Activated naive CD4-positive, alpha-beta T cell treated with anti-CD3 and anti-CD28 coated beads for 36 hours (primary cell): ENCODE measurements at places on chromosomes 12 and 14. TPM values are rescaled to one million over a fixed set of nuclear protein-coding genes. Genes with fewer than 3 reads are reported as not detected.

DNA sequence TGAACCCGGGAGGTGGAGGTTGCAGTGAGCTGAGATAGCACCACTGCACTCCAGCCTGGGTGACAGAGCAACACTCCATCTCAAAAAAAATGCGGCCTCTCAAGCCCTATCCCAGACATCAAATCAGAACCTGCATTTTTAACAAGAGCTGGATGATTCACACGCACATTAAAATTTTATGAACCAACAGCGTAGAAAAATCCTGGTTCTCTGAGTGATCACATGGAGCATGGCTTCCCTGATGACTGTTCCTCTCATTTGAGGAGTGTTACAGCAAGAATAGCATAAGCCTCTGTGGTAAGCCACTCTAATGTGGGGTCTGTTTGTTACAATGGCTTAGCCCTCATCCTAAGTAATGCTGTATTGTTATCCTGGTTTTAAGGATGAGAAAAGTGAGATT, 163.6 kb downstream of the BRMS1L start:
- no peak overlapping the region for H3K27ac ChIP-seq
- peaks cover 1% of the 10 kb centered on the region for H3K4me1 ChIP-seq
- no peaks in the 10 kb centered on the region for H3K36me3 ChIP-seq
- DNase-seq = no peak
- peaks cover 3% of the 10 kb centered on the region for H3K27me3 ChIP-seq
- H3K4me3 ChIP-seq = no peak overlapping the region

DNA sequence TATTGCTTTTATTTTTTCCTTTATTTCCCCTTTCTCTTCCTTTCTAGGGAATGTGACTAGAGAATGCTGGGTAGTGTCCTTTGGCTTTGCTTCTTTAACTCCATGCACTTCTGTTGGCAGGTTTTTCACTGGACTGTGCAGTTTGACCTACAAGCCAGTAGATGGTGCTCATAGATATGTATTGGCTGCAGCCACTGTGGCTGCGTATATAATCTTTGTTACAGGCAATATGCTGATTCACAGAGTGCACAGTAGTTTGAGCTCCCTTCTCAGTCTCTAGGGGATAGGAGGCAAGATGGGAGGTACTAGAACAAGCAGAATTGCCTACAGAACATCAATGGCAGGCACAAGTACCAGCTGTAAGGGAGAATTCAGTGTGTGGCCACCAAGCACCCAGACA, 503.5 kb downstream of the LRFN5 start:
- H3K27ac ChIP-seq = no peak overlapping the region
- no peaks in the 10 kb centered on the region for H3K36me3 ChIP-seq
- no peak overlapping the region for H3K4me3 ChIP-seq
- no peaks in the 10 kb centered on the region for H3K4me1 ChIP-seq
- no peaks in the 10 kb centered on the region for H3K27me3 ChIP-seq

GRCh38 chr12:125210104-125210755, 145.0 kb downstream of the AACS start:
- no peaks in the 10 kb centered on the region for H3K36me3 ChIP-seq
- no peak overlapping the region for H3K4me3 ChIP-seq
- peak; percentile 20 for DNase-seq
- peaks cover 16% of the 10 kb centered on the region for H3K27me3 ChIP-seq

DNA sequence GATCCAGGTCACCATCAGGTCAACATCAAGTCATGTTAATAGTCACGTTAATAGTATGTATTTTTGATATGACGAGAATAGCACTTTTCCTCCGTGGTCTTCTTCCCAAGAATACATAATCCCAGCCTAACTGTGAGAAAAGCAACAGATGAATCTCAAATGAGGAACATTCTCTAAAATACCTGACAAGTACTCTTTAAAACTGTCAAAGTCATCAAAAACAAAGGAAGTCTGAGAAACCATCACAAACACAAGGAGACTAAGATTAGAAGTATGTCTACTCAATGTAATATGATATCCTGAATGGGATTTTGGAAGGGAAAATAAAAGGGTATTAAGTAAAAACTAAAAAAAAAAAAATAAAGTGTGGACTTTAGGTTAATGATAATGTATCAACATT, 36.8 kb upstream of the GLIPR1 start:
- peaks cover 3% of the 10 kb centered on the region for H3K36me3 ChIP-seq
- DNase-seq = no peak
- no peak overlapping the region for H3K4me3 ChIP-seq
- H3K27me3 ChIP-seq = peaks cover 14% of the 10 kb centered on the region
- peaks cover 2% of the 10 kb centered on the region for H3K4me1 ChIP-seq

Gene GLIPR1L2
- total RNA-seq = 0.35 TPM

GRCh38 chr12:53975064-53975471, 314 bp upstream of the HOTAIR start:
- H3K4me3 ChIP-seq = no peak overlapping the region
- no peak for DNase-seq
- H3K27me3 ChIP-seq = peaks cover 84% of the 10 kb centered on the region
- peaks cover 20% of the 10 kb centered on the region for H3K4me1 ChIP-seq
- H3K27ac ChIP-seq = no peak overlapping the region

GRCh38 chr12:118727196-118727978, 254.0 kb upstream of the SRRM4 start:
- no peak overlapping the region for H3K4me3 ChIP-seq
- H3K27me3 ChIP-seq = no peaks in the 10 kb centered on the region
- no peaks in the 10 kb centered on the region for H3K4me1 ChIP-seq
- H3K27ac ChIP-seq = no peak overlapping the region

- H3K27me3 ChIP-seq = no peaks in the 10 kb centered on the region
- no peak for DNase-seq
Measured at GRCh38 chr14:69770559-69770958, 3.6 kb downstream of the SRSF5 start.

- no peaks in the 10 kb centered on the region for H3K4me1 ChIP-seq
- peaks cover 12% of the 10 kb centered on the region for H3K36me3 ChIP-seq
- peak; percentile 28 for DNase-seq
- H3K27me3 ChIP-seq = no peaks in the 10 kb centered on the region
Measured at GRCh38 chr14:64060648-64061096, 207.9 kb downstream of the SYNE2 start.

- peaks cover 31% of the 10 kb centered on the region for H3K27me3 ChIP-seq
- peaks cover 55% of the 10 kb centered on the region for H3K4me1 ChIP-seq
Measured at GRCh38 chr12:6768990-6769389, 2.8 kb downstream of the PTMS start.

DNA sequence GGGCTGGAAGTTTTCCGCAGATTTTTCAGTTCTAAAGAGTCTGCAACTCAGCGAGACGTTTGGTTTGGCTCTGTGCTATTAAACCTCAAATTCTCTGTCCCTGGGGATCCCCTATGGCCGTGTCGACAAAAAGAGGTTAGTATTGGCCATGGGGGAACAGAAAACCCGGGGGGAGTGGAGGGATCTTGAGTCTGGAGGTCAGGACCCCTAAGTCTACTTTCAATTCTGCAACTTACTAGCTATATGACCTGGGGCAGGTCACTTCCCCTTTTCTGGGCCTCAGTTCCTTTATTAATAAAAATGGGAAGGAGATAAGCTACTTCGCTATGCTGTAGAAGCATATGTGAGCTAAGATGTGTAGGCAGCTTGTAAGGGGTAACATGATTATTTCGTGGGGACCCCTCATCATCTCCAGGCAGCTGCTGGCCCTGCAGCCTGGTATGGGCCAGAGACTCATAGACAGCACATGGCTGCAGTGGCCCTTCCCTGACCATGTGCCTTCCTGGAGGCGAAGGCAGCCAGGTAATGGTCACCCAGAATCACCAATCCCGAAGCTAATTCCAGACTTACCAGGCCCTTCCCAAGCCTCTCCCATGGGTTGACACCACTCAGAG, 8.6 kb downstream of the ASB2 start:
- DNase-seq = no peak
- H3K4me3 ChIP-seq = no peak overlapping the region
- H3K27me3 ChIP-seq = peaks cover 2% of the 10 kb centered on the region
- H3K27ac ChIP-seq = no peak overlapping the region

DNA sequence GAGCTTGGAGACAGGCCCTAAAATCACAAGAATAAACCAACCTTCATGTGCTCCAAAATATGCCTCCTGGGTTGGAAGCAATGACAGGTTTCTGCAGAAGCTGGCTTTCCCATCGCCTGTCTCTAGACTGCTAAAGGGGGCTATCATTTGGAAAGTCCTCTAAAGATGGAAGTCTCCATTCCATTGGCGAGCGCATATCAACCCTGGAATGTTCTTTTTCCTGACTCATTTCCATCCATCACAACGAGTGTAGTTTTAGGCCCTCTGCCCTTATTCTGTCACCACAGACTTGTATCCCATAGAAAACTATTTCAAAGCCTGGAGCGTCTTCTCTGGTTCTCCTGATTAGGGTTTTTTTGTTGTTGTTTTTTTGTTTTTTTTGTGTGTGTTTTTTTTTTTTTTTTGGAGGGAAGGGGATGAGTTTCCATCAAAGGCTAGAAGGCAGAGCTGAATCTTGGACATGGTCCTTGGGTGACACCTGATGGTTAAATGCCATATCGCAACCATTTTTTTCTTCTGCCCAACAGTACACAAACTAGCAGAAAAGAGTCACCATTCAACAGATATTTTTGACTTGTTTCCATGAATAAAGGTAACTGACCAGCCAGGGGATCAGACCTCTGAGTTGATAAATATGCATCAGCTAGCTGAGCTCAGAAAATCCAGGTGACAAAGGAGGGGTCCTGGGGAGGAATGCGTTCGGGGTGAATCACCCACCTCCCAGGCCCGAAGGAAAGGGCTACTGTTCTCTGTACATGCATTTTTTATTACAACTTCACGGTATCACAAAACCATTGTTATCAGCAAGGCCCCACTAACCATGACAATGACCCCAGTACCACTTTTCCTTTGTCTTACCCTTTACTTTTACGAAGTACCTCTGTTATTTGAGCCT, 40.5 kb downstream of the KCNA5 start:
- DNase-seq = peak; percentile 47
- no peak overlapping the region for H3K4me3 ChIP-seq
- no peaks in the 10 kb centered on the region for H3K4me1 ChIP-seq
- H3K27me3 ChIP-seq = peaks cover 3% of the 10 kb centered on the region
- no peaks in the 10 kb centered on the region for H3K36me3 ChIP-seq

GRCh38 chr12:19462406-19462805, 23.1 kb downstream of the AEBP2 start:
- H3K27ac ChIP-seq = no peak overlapping the region
- H3K4me3 ChIP-seq = no peak overlapping the region

- H3K4me3 ChIP-seq = no peak overlapping the region
- H3K4me1 ChIP-seq = no peaks in the 10 kb centered on the region
- DNase-seq = no peak
- H3K27me3 ChIP-seq = peaks cover 3% of the 10 kb centered on the region
- H3K27ac ChIP-seq = no peak overlapping the region
Measured at GRCh38 chr12:5391653-5392052, 40.3 kb upstream of the NTF3 start.

- peak overlapping the region; percentile 58 for H3K4me3 ChIP-seq
- peaks cover 69% of the 10 kb centered on the region for H3K4me1 ChIP-seq
- H3K27ac ChIP-seq = peak overlapping the region; percentile 91
- DNase-seq = peak; percentile 95
- H3K27me3 ChIP-seq = no peaks in the 10 kb centered on the region
Measured at GRCh38 chr14:50082784-50083466, 33.4 kb downstream of the VCPKMT start.

- peaks cover 44% of the 10 kb centered on the region for H3K27me3 ChIP-seq
- no peaks in the 10 kb centered on the region for H3K36me3 ChIP-seq
- no peak for DNase-seq
- no peak overlapping the region for H3K4me3 ChIP-seq
Measured at GRCh38 chr12:2963760-2964292, 4.6 kb downstream of the TEAD4 start.

Gene OR4E2
- total RNA-seq = not detected

- H3K4me3 ChIP-seq = no peak overlapping the region
- H3K4me1 ChIP-seq = peaks cover 63% of the 10 kb centered on the region
- peaks cover 57% of the 10 kb centered on the region for H3K36me3 ChIP-seq
- H3K27me3 ChIP-seq = peaks cover 19% of the 10 kb centered on the region
Measured at GRCh38 chr12:57233357-57234232, 4.1 kb downstream of the SHMT2 start.

GRCh38 chr14:50038398-50039119, 77.8 kb downstream of the VCPKMT start:
- peak overlapping the region; percentile 16 for H3K4me3 ChIP-seq
- H3K36me3 ChIP-seq = peaks cover 7% of the 10 kb centered on the region
- H3K4me1 ChIP-seq = peaks cover 46% of the 10 kb centered on the region
- DNase-seq = peak; percentile 92

- no peak overlapping the region for H3K4me3 ChIP-seq
- no peak overlapping the region for H3K27ac ChIP-seq
- peaks cover 21% of the 10 kb centered on the region for H3K4me1 ChIP-seq
- no peak for DNase-seq
Measured at GRCh38 chr14:52026901-52027300, 37.6 kb downstream of the RTRAF start.

DNA sequence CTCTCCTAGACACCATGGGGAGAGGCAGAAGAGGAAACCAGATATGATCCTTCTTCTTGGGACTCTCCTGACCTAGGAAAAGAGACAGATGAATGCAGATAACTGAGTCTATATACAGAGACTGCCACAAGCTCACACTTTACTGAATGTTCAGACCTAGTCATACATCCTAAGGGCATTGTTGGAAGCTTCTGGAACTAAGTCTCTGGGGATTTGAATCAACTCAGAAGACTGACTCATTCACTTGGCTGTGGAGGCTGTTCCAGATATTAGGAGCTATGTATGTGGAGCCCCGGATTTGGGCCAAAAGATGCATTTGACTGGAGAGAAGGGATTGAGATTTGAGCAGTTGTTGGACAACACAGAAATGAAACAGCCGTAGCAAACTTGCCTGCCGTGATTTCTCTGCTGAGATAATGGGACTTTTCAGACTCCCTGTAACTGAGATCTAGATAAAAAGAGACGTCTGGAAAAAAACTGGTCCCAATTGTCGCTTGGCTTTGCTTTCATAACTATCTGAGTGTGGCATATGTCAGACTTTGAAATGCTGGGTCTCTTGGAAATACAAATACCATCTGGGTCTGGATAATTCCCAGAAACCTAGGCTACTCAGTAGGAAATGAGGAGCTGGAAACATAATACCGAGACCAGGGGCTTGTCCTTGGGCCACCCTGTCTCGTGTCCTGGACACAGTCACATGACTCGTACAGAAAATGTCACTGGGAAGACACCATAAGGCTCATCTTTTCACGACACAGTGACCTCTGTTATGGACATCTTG, 396.8 kb downstream of the NUAK1 start:
- H3K4me3 ChIP-seq = no peak overlapping the region
- no peaks in the 10 kb centered on the region for H3K36me3 ChIP-seq
- no peak for DNase-seq
- H3K27ac ChIP-seq = no peak overlapping the region

DNA sequence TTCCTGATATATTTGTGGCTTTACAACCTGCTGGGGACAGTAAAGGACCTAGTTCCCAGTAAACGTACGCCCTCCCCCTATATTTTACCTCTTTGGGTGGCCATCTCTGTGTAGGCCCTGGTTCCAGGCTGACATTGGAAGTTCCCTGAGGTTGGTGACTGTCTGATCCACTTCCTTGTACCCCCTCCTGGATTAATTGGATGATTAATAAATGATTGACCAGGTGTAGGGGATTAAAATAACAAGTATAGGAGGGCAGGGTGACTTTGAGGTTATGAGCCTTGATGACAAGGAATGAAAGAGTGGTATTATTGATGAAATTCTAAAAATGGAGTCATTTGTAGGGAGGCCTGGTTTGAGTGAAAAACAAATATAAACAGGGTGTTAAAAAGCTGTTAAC, 9.6 kb downstream of the SUSD6 start:
- peaks cover 95% of the 10 kb centered on the region for H3K4me1 ChIP-seq
- H3K36me3 ChIP-seq = peaks cover 17% of the 10 kb centered on the region
- peak overlapping the region; percentile 91 for H3K27ac ChIP-seq
- DNase-seq = no peak

- DNase-seq = no peak
- H3K36me3 ChIP-seq = no peaks in the 10 kb centered on the region
- H3K4me3 ChIP-seq = no peak overlapping the region
- H3K4me1 ChIP-seq = no peaks in the 10 kb centered on the region
Measured at GRCh38 chr12:8603286-8603685, 9.4 kb downstream of the AICDA start.

Gene CCDC38
- total RNA-seq = 0.49 TPM
